Stimulated activated CD4-positive, alpha-beta T cell treated with anti-CD3 and anti-CD28 coated beads, Interleukin-2, amount 100 ng/mL, for 24 hours (primary cell): ENCODE measurements at places on chromosomes 16 and 17.

DNA sequence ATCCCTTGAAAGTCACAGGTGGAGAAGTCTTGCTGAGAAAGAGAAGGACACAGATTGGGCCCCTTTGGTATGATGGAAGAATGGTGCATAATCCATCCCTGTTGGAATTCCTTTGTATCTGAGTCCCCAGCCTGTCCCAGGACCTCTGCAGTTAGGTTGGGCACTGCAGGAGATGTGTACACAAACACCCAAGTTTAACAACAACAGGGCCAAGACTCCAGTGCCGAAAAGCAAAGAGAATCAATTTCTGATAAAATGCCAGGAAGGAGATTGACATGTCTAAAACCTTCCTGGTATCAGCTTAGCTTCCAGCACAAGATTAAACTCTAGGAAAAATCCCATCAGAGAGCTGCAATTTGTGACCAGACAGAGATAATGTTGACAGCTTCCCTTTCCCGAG, 32.9 kb downstream of the KATNIP start:
- DNase-seq = no peak

GRCh38 chr17:67642488-67642887, 75.2 kb upstream of the NOL11 start:
- DNase-seq = no peak

GRCh38 chr16:14284930-14285512, 213.9 kb downstream of the MRTFB start:
- no peak for DNase-seq

DNA sequence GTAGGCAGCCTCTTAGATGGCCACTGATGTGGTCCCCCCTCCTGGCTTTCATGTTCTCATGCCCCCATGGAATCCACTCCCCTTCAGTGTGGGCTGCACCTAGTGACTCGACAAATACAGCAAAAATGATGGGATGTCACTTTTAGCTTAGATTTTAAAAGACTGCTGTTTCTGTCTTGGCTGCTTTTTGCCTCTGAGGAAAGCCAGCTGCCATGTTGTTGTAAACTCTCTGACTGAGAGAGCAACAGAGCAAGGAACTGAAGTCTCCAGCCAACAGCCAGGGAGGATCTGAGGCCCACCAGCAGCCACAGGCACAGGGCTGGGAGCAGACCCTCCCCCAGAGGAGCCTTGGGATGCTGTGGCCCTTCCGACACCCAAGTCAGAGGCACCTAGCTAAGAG, 60.6 kb upstream of the MARCHF10 start:
- no peak for DNase-seq

GRCh38 chr16:22054847-22055590, 37.3 kb upstream of the VWA3A start:
- no peak for DNase-seq

GRCh38 chr16:69179328-69180010, 7.5 kb upstream of the SNTB2 start:
- no peak for DNase-seq

DNA sequence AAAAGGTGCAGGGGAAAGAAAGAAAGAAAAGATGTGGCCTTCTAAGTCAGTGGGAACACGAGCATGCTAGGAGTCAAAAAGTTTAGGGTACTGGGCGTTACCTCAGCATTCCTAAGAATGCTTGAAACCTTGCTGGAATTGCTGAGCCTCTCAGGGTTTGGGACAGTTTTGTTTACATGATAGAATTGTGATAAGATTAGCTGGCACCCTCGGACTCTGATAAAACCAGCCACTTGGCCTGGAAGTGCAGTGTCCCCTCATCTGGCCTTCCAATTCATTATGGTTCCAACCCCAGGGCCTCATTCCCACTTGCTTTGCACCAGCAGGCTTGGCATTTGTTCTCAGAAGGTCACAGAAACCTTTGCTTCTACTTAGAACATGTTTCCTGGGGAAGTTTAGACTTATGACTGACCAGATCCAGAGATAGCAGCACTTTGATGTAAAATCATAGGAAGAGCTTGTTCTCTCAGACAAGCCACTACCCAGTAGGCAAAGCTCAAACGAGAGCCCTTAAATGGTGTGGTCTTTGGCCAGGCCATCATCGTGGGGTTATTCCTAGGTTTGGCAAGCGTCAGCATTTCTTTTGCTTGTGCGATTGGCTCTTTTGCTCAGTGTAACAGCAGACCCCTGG, 8.0 kb downstream of the SGF29 start:
- DNase-seq = no peak

DNA sequence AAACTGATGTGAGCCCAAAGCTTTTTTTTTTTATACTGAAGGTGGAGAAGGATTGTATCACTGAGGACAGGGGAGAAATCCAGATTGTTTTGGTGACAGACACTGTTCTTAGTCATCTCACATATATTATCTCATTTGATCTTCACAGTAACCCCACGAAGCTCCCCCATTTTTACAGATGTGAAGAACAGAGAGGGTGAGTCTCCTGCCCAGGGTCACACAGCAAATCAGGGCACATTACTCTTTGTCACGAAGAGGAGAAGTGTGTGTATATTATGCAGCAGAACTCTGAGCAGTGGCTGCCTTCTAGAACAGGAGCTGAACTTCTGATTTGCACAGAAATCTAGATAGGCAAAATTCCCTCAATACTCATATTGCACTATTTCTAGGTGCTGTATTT, 504.3 kb downstream of the XYLT1 start:
- DNase-seq = no peak
